Posterior cingulate gyrus (tissue), 11 donors: ENCODE measurements at places on chromosomes 11 and 22.

- no peak for DNase-seq
Observed at GRCh38 chr11:34126959-34127848, 21.8 kb downstream of the NAT10 start.

- no peak for DNase-seq
Observed at GRCh38 chr22:42646569-42647525, 2.3 kb downstream of the CYB5R3 start.

DNA sequence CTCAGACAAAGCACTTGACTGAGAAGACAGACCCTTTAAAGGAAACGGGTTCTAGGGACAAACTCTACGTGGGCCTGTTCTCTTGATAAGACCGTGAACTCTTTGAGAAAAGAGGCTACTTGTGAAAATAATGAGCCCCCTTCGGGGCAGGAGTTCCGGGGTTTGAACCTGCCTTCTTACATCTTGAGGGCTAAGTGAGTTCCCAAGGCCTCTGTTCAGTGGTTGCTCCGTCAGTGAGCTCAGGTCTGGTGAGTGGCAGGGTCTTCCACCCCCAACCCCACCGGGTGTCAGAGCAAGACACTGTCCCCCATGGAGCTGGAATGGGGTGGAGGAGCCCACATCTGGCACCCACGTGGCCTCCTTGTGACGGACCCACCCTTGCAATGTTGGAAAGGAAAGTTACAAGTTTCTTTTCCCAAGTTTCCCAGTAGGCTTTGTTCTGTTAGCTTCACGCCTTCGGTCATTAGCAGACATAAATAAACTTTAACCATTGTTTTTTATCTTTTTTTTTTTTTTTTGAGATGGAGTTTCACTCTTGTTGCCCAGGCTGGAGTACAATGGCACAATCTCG lies 6.3 kb upstream of the SAMM50 start:
- no peak for DNase-seq

GRCh38 chr22:47030143-47030661 lies 267.8 kb downstream of the TBC1D22A start:
- no peak for DNase-seq

GRCh38 chr22:49541693-49542230 lies 285.9 kb downstream of the BRD1 start:
- DNase-seq = peak; percentile 3

GRCh38 chr22:25281675-25282345 lies 62.4 kb downstream of the CRYBB2 start:
- DNase-seq = no peak

GRCh38 chr11:9276571-9276970 lies 11.4 kb upstream of the DENND5A start:
- DNase-seq = no peak

DNA sequence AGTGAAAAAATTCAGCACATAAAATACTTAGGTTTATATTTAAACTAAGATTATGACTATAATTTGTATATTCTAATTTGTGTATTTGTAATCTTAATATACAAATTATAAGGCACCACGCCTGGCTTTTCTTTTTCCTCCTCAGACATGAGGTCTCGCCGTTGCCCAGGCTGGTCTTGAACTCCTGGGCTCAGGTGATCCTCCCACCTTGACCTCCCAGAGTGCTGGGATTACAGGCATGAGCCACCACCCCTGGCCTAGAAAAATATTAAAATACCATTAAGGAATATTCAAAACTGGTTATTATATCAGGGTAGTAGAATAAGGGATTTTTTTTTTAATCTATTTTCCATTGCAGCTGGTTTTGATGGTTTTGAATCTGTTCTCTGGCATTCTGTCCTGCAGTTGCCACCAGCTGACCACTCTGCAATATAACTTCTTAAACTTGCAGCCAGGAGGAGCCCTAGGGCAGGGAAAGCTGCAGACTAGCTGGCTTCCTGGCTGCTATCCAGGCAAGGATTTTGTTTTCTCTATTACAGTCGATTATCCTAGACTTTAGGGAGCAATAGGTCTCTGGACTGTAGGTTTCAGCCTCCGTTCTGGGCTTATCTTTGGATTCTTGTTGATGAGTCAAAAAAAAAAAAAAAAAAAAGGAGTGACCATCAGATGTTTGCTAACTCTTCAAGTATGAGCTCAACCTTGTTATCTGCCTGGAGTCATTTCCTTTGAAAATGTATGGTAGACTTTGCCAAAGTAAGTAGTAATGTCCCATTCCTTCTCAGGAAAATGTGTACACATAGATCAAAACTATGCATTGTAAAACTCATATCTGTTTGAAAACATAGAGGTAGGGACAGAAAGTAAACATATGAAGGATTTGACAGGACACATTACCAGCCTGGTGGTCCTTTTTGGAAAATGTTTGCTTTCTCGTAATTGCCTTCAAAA lies 13.2 kb downstream of the POLA2 start:
- DNase-seq = peak; percentile 71

- no peak for DNase-seq
Observed at GRCh38 chr11:78400702-78401101, 16.9 kb downstream of the GAB2 start.

GRCh38 chr11:69333879-69334278 lies 39.9 kb downstream of the MYEOV start:
- no peak for DNase-seq

GRCh38 chr22:30226192-30226832 lies 20.2 kb downstream of the LIF start:
- DNase-seq = no peak

GRCh38 chr11:16778286-16778685 lies 39.8 kb downstream of the C11orf58 start:
- DNase-seq = no peak

DNA sequence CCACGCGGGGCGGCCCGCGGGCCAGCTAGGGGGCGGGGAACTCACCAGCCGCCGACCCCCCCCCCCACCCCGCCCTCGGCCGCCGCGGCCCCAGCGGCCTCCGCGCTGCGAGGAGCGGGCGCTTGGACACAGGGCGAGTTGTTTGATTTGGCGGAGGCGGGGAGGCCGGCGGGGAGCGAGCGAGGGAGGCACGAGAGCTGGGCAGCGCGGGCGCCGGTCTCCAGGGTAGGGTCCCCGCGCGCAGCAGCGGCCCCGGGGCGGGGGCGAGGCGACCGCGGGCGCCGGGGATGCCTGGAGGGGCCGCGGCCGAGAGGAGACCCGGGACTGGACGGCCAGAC lies 64.4 kb downstream of the NAV2 start:
- DNase-seq = no peak

DNA sequence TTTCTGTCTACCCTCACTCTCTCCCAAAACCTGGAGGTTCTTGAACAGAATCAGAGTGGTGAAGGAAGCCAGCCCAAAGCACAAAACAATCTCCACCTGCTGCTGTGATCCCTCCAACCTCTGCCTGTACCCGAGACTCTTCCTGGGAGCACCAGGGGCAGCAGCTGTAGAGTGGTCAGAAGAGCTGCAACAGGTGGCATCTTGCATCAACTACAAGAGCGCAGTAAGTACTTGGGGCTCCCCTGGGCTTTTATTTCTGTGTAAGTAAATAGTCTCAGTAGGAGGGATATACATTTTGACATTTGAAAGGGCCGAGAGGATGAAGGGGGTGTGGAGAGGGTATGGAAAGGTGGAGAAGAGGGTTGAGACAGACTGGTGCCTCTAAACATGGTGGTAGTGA lies 8.3 kb upstream of the UBQLNL start:
- DNase-seq = no peak

- DNase-seq = peak; percentile 32
Observed at GRCh38 chr22:30573594-30574094, 821 bp downstream of the GAL3ST1 start.

GRCh38 chr22:32545801-32546200 lies 71.2 kb downstream of the FBXO7 start:
- DNase-seq = no peak

- peak; percentile 86 for DNase-seq
Observed at GRCh38 chr22:29744902-29745301, 21.9 kb downstream of the ZMAT5 start.

DNA sequence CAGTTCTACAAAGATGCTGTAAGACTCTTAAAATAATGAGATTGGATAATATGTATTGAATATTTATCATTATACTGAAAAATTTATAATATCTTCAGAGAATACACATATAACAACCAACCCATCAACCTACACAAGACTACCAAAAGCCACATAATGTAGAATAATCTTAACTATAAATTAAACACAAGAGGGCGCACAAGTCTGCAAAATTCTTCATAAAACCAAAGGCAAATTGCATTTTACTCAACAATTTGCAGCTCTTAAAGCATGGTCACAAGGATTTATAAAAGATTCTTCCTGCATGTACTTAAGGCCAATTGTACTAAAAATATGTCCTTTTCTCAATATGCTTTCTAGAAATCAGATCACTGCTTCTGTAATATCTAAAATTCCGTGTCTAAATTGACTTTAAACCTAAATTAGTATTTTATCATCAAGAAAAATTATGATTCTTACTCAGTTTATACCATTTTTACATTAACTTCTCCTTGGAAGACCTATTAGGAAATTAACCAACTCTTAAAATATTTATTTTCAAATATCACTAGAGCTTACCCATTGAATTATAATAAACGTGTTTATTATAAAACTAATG lies 79.0 kb downstream of the TTC28 start:
- DNase-seq = no peak

DNA sequence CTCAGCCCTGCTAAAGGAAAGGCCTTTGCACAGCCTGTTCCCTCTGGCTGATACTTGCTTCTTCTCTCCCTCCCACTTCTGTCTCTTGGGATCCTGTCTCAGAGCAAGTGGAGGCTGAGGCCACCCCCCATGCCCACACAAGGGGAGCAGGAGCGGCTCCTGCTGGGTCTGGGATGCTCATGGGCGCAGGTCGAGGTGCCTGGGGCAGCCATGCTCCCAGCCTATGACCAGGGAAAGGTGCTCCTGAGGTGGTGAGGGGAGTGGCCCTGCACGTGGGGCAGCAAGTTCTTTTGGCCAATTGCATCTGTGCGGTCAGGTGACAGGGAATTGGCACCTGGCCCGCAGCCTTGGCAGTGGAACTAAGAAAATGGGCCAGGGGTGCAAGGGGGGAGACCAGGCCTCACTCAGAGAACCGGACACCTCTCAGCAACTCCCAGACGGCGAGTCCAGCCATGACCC lies 1.5 kb downstream of the MAPK11 start:
- DNase-seq = peak; percentile 82

- DNase-seq = no peak
Observed at GRCh38 chr11:27280140-27280539, 82.9 kb downstream of the CCDC34 start.

DNA sequence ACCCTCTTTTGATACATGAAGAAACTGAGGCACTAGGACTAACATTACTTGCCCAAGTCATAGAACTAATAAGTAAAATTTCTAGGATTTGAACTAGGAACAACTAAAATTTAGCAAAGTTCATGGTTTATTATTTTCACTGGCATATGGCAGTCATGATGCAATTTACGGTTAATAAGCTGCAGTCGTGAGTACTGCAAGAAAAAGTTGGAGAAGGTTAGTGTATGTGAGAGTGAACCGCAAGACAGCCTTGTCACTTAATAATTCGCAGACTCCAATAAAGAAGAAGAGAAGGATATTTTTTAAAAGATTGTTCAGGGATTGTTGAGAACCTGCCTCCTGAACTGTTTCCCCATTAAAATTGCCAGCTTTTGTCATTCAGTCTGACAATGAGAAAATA lies 663.4 kb upstream of the TENM4 start:
- DNase-seq = no peak

GRCh38 chr11:47395223-47396048 lies 13.0 kb upstream of the SLC39A13 start:
- DNase-seq = peak; percentile 79

DNA sequence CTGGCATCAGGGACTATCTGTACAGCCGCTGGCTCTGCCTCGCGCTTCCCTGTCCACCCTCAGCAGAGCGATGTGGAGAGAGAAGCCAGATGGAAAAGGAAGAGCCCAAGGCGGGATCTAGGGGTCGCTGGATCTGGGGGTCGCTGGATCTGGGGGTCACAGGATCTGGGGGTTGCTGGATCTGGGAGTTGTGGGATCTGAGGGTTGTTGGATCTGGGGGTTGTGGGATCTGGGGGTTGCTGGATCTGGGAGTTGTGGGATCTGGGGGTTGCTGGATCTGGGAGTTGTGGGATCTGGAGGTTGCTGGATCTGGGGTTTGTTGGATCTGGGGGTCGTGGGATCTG lies 2.0 kb upstream of the MS4A10 start:
- no peak for DNase-seq

- DNase-seq = no peak
Observed at GRCh38 chr11:2166091-2166851, 5.3 kb upstream of the INS start.

- no peak for DNase-seq
Observed at GRCh38 chr11:130031945-130032344, 29.3 kb upstream of the PRDM10 start.

- no peak for DNase-seq
Observed at GRCh38 chr22:46373921-46374662, 38.6 kb downstream of the TRMU start.

GRCh38 chr11:9609841-9610240 lies 36.4 kb downstream of the WEE1 start:
- DNase-seq = no peak

- DNase-seq = no peak
Observed at GRCh38 chr11:17169876-17170275, 37.9 kb downstream of the PIK3C2A start.

GRCh38 chr22:47337161-47337621 lies 574.7 kb downstream of the TBC1D22A start:
- DNase-seq = no peak

DNA sequence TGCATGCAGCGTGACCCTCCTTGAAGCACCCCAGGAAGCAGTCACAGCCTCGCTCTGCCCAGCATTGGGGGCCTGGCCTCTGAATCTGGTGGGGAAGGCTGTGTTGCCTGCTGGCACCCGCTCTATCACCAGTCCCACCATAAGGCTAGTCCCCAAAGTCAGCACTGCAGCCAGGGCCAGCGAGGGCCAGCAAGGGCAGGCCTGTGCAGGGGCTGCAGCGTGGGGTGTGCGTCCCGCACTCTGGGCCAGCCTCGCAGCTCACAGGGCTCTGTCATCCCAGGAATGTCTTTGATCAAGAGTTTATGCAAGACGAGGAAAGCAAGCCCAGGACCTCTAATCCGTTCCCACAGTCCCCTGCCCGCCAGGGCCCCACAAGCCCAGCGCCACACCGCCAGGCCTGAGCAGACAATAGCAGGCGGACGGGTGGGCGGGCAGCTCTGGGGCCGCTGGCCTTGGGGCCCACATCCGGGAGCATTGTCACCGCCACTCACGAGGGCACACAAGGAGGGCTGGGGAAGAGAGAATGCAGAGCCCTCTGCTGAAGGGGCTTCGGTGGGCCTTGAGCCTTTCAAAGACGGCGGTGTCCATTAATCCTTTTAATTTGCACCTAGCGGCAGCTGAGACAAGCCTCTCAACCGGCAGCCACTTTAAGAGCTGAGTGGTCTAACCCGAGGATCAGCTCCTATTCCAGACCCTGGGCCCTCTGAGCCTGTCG lies 17.1 kb downstream of the LTO1 start:
- DNase-seq = peak; percentile 53

- peak; percentile 76 for DNase-seq
Observed at GRCh38 chr11:125345421-125346178, 150.5 kb downstream of the FEZ1 start.

DNA sequence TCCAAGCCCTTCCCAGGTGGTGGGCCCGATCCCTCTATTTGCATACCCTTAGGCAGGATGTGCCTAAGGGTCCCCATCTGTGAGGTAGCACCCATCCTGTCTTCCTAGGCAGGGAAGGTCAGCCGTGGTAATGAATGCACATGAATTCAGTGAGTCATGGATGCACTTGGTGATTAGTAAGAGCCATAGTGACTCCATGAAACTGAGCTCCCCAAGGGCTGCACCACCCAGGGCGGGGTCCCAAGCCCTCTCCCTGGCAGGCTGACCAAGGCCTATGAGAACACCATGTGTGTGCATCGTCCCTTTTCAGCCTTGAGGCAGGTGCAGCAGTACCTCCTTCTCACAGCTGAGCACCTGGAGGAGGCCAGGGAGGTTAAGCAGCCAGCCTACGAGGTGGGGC lies 15.6 kb upstream of the SUSD2 start:
- no peak for DNase-seq

- no peak for DNase-seq
Observed at GRCh38 chr11:22798901-22799300, 30.7 kb downstream of the SVIP start.
